ENCODE measurements at places on chromosomes 6 and 20.

GRCh38 chr20:31661625-31662371, 24.1 kb downstream of the COX4I2 start:
- DNase-seq = peak; percentile 69

- no peak for DNase-seq
Measured at GRCh38 chr20:4045741-4046140, 30.4 kb upstream of the RNF24 start.

DNA sequence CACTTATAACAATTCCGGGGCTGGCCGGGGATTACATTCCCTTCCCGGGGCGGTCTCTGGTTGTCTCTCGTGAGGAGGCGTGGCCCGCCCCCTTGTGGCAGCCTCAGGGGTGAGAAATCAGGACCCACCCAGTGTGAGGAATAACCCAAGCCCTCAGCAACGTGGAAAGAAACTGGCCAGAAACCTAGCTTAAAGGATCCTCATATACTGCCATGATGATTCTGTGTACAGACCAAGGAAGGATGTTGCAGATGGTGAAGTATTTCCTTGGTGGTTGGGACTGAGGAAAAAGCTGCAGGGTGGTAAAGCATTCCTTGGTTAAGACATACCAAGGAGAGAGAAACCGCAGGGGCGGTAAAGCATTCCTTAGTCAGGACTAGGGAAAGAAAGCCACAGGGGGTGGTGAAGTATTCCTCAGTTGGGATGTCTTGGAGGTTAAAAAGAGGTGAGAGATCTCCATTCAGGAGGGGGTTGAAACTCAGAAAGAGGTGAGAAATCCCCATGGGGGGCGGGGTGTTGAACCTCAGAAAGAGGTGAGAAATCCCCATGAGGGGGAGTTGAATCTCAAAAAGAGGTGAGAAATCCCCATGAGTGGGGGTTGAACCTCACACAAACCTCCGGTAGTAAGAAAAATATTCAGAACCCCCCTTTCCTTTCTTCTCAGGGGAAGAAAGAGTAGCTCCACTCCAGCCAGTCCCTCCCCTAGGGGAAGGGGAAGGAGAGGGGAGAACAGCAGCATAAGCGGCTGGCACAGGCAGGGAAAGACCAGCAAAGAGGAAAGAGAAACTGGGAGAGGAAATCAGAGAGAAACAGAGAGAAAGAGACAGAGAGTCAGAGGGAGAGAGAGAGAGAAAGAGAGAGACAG, 238.1 kb downstream of the RNGTT start:
- DNase-seq = no peak

DNA sequence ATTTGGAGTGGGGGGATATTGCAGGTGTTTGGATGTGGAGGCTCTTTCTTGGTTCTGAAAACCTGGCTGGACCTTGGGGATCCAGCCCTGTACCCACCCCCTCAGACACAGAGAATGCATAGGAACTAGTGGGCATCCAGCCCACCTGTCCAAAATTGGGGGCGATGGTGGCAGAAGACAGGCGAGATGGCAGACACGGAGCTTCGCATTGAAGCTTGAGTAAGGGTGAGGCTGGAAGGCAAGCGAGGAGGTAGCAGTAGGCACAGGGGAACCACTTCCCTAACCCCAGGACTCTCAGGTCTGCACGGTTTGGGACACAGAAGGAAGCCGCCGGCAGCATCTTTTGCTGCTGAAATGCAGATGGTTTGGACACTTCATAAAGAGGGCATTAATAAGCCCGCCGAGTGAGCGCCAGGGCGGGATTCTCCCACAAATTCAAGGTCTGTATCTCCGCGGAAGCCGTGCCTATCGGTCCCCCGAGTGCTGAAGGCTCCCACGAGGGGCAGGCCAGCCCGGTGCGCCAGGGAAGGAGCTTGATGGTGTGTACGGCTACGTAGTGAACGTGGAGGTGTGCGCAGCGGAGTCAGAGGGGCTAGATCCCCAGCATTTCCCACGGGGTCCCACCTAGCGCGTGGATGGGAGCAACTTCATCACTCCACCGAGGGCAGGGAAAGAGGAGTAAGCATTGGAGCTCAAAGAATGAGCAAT, 1.6 kb upstream of the FOXA2 start:
- no peak for DNase-seq

DNA sequence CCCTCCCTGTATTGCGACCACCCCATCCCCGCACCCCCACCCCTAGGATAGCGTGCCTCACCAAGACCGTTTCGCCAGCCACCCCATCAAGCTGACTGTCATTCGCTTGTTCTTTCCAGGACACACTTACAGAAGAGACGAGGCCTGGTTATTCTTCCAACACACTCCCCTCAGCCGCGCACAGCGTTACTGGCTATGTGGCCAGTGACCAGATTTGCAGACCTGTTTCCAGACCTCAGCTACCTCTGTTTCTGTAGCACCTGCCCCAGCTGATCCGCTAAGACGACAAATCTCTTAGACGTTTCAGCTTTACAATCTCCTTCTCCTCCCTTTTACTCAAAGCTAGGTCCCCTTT, 26.1 kb downstream of the HLA-F start:
- DNase-seq = no peak

DNA sequence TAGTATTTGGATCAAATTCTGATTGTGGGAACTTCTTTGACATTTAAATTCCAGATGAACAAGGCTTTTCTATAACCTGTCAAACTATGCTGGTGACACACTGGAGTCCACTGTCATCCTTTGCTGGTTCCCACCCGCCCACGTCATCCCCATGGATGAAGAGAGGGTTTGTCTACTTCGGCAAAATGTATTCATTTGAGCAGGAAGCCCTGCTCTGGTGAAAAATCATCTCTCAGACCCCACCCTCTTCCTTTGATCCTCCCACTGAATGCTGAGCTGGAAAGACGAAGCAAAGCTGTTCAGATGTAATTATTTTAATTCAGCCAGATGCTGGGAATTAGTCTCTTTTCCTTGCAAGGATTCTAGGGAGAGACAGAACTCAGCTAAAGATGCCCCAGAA, 50.5 kb downstream of the CPNE5 start:
- peak; percentile 6 for DNase-seq

- DNase-seq = no peak
Measured at GRCh38 chr6:25025919-25026301, 90.2 kb upstream of the RIPOR2 start.

DNA sequence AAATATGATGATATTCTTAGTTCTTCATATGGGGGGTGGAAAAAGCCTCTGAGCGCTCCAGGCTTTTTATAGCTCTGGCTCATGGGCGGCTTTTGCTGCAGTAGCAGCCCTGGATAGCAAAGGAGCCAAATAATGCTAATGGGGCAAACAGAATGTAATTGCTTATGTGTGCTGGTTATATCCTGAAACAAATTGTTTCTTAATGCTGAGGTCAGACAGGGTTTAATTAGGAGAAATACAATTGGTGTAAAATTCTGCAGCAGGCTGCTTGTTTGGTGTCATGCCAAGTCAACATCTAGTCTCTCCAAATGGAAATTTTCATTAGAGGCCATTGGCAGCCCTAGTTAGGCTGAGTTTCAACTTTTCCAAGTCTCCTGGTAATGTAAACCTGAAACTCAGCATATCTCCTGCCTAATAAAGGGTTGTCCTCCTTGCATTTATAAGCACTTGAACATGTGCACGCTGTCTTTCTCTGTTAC, 530.1 kb upstream of the NOX3 start:
- no peak for DNase-seq

- peak; percentile 97 for DNase-seq
Measured at GRCh38 chr6:3592371-3592941, 135.6 kb upstream of the SLC22A23 start.

DNA sequence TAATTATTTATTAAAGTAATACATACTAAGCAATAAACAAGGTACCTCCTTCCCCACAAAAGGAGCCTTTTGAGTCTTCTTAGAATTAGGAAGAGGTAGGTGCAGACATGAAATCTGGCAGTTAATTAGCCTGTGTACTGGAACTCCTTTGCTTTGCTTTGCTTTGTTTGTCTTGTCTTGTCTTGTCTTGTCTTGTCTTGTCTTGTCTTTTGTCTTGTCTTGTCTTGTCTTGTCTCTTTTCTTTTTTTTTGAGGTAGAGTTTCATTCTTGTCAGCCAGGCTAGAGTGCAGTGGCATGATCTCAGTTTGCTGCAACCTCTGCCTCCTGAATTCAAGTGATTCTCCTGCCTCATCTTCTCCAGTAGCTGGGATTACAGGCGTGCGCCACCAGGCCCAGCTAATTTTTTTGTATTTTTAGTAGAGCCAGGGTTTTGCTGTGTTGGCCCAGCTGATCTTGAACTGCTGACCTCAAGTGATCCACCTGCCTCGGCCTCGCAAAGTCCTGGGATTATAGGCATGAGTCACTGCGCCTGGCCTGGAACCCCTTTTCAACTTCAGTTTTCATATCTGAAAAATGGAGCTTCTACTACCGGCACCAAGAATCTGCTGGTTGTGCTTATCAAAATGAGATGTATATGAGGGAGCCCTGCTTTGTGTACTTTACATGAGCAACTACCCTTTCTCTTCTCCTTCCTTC, 301.2 kb downstream of the CDKAL1 start:
- no peak for DNase-seq

GRCh38 chr6:116035616-116036015, 25.1 kb downstream of the FRK start:
- no peak for DNase-seq

- DNase-seq = no peak
Measured at GRCh38 chr6:115932481-115932880, 128.2 kb downstream of the FRK start.

DNA sequence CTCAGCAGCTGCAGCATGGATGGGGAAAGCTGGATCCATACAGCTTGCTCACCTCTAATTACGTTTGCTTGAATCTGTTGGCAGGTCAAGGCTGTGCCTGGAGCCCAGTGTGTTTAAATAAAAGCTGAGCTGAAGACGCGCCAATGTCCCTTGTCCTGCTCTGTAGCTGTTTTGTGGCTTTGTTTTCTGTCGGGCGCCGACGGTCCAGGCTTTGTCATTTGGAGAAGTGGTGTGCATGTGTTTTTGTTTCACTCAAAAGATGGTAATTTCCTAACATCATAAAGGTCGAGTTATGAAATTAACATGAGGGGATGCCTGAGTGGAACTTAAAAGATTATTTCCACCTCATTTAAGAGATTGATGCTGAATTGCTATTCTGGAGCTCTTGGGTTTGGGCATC, 107.6 kb downstream of the SLC24A3 start:
- DNase-seq = peak; percentile 62

- DNase-seq = no peak
Measured at GRCh38 chr6:20632696-20633095, 98.4 kb downstream of the CDKAL1 start.

DNA sequence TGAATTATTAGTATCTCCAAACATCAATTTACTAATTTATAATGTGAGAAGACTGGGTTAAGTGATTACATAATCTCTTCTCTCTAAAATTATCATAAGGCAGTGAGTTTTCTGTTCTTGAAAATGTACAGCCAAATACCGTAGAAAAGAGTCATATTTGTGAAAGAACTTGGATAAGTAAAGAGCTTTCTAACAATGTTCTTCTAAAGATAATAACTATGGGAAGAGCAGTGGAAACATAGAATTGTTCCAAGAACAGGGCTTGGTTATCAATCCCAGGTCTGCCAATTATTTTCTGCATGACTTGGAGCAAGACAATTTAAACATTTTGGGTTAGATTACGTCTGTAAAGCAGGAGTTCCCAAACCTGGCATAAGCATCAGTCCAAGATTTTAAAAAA, 198.1 kb upstream of the SGK1 start:
- no peak for DNase-seq

GRCh38 chr20:54172532-54172855, 1.3 kb downstream of the CYP24A1 start:
- DNase-seq = no peak

DNA sequence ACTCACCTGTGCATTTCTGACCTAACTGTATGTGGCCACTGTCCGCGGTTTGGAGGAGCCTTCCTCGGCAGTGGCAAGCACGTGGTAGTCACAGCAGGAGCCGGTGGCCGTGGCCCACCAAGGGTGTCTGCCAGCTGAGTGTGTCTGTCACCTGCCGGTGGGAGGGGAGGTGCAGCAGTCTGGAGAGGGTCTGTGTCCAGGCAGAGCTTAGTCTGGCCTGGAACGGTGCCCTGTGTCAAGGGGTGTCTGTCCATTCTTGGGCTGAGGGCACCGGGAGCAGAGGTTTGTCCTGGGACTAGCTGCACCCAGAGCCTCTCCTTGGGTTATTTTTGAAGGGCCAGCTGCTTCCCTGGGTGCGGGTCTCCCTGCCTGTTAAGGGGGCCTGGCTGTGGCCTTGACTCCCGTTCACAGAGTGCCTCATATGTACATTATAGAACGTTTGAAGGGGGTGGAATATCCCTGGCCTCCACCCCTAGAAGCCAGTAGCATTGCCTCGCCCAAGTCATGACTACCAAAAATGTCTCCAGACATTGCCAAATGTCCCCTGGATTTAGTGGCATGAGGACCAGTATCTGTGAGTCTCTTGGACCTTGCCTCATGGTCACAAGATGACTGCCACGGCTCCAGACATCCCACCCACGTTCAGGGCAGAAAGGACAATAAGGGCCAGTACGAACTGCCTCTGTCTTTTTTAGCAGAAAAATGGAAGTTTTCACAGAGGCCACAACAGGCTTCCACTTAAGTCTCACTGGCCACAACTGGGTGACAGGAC, 5.2 kb downstream of the RBM38 start:
- peak; percentile 27 for DNase-seq

DNA sequence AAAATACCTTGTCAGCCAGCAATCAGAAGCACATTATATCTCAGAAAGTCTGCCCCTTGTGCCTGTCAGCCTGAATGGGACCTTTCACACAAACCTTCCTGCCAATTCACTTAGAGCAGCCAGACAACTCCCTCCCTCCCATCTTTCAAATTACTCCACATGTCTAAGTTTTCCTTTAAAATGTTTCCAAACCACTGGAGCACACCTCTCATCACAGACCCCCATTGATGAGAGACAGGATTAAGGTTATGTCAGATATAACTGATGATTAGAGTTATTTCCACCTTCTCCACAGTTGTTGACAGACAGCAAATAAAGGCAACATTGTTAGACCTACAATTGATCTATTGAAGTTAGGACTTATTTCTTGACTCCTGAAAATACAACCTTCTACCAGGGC, 408.4 kb downstream of the PLCB1 start:
- no peak for DNase-seq

DNA sequence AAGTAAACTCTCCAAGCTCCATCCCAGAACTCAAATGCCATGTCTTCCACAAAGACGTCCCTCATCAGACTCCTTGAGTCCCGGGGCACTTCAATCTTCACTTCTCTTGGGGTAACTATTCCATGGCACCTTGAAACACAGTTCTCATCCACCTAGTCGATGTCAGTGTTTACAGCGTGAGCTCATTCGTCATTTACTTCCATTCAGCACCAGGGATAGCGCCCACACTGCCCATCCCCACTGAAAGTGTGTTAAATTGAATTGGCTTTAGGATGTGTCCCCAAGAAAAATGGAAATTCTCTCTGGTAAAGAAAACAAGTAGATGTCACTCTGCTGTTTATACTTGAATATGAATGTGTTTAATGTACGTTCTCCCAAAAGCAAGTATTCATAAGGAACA, 31.3 kb downstream of the KCNK15 start:
- no peak for DNase-seq

DNA sequence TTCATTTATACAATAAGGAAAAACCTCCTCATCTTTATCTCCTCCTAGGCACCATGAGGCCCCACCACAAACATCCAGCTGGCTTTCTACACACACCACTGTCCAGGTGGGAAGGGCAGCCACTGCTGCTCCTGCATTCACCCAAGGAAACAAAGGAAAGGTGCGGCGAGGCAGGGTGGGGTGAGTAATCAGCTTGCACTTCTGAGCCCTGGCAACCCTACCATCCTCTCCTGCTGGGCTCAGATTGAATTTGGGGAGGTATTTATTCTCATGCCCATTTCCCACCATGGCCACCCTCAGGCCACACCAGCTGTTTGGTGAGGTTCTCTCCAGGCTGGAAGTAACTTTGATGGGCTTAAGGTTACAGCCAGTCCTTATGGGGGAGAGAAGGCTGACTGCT, 31.2 kb upstream of the SPDEF start:
- DNase-seq = no peak
